ENCODE measurements at places on chromosomes 6 and 20. TPM values are rescaled to one million over a fixed set of nuclear protein-coding genes. Genes with fewer than 3 reads are reported as not detected.

- no peak for DNase-seq
Measured at GRCh38 chr20:24630486-24631172, 161.2 kb downstream of the SYNDIG1 start.

VNN1 gene
- total RNA-seq, result not detected

RHAG gene
- not detected for total RNA-seq

GRCh38 chr6:109579361-109579760 is 96.3 kb upstream of the ZBTB24 start:
- no peak for DNase-seq

- no peak for DNase-seq
Measured at GRCh38 chr6:77482981-77483380, 19.7 kb upstream of the HTR1B start.

TCP11 gene
- not detected for total RNA-seq

DNA sequence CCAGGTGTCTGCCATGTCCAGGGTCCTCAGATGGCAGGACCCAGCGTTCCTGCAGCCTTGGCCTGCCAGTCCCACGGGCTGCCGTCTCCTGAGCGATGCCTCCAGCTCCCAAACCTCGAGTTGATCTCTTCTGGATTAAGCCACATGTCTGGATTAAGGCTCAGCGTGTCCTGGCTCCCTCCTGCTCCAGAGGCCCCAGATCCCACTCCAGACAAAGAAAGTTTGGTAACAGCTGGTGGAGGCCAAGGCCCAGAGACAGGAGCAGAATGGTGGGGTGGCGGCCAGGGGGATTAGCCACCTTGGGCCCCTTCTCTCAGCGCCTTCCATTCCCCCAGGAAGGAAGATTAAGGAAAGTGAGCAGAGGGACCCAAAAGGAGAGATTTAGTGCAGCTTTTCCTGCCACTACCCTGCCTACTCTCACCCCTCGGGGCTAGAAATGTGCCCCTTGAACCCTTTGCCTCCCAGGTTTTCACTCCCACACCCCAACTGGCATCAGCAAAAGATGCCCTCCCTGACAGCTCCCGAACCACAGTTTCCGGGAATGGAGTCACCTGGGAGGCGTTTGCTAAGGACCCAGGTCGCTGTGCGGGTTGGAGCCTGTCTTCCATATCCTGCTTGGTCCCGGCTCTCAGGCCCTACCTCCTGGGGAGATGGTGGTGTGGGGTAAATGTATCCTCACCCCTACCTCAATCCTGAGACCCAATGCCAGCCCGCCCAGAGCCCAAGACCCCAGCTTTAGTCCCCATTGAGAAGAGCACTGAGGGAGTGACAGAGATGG is 6.9 kb downstream of the SPDEF start:
- no peak for DNase-seq

DNA sequence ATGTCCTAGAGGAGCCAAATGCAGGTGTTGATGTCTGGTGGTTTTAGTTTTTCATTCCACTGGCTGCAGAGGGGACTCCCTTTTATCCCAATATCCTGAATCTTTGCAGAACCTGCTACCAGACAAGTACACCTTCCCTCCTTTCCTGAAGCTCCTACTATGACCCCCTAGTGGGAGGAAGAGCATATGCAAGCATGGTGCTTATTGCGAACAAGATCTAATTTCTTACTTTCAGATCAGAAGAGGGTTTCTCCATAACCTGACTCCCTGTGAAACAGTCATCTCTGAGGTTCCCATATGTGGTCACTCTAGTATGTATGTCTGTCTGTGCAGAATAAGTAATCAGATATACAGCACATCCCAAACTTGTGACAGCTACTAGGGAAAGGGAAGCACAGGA is 277.2 kb downstream of the ARHGAP18 start:
- no peak for DNase-seq

DNA sequence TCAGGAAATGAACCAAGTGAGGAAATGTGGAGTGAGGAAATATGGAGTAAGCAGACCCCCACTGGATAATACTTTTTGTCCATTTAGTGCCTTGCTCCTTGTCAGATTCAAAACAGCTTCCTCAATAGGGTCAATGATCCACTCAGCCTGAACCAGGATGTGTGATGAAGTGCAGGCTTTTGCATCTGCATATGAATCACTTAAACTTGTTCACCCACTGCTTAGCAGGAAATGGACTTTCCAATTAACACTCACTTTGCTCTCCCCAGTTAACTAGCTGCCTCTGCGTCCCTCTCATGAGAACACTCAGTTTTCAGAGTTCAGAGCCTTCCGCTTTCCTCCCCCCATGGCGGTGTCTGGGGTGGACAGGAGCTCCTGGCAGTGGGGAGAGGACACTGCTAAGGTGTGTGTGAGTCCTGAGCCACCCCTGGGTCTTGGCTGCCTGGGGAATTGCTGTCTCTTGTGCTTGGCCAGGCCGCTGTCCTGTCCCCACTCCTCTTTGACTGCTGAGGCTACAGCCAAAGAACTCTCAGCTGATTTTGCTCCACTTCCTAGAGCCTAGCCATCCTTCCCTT is 621.8 kb downstream of the CDH26 start:
- DNase-seq, result no peak

CALHM6 gene
- 3.8 TPM for total RNA-seq

DNA sequence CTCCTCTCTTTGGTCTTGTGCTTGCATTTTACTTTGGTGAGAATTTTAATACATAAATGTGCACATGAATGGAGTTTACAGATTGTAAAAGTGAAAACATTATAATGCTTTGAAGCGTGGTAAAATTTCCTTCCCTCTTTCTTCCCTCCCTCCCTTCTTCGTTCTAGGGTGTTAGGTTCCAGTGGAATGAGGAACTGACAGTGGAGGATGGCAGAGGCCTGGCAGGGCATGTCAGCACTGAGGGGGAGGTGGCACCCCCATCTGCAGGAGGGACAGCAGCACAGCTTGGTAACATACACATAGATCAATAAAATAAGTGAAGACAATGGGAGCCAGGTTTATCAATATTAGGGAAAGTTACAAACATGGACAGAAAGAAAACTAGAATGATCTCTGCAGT is 47.5 kb downstream of the RNASET2 start:
- no peak for DNase-seq

BEND3 gene
- 2.0 TPM for total RNA-seq

RAD21L1 gene
- total RNA-seq, result 1.6 TPM

DNA sequence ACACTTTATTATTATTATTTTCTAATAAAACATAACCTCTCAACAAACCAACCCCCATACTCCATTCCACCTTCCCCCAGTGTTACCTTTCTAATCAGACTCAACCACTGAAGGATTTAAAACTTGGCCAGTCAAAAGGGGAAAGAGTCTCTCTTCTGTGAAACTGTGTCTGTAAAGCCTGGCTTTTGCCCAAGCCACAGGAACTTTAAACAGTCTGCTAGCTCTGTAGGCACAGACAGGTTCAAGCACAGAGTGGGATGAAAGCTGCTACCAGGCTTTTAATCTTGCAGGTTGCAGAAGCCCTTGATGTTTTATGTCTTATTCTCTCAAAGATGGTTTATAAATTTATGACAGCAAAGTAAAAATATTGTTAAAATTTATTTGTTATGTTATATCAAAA is 585.7 kb downstream of the TENT5A start:
- DNase-seq, result no peak

KCNQ2 gene
- total RNA-seq, result 0.43 TPM

VSTM2L gene
- total RNA-seq, result not detected

DNA sequence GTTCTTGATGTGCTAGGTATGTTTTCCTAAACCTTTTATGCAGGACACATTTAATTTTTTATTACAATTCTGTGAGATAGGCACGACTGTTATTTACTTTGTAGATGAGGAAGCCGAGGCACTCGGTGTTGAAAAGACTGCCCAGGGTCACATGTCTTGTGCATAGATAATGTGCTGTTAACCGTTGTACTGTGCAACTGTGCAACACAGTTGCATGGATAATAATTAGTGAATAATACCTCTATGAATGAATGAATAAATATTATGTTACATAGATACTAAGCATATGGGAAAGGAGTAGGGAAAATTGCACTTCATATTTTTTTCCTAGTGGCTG is 60.3 kb upstream of the DEK start:
- no peak for DNase-seq

DNA sequence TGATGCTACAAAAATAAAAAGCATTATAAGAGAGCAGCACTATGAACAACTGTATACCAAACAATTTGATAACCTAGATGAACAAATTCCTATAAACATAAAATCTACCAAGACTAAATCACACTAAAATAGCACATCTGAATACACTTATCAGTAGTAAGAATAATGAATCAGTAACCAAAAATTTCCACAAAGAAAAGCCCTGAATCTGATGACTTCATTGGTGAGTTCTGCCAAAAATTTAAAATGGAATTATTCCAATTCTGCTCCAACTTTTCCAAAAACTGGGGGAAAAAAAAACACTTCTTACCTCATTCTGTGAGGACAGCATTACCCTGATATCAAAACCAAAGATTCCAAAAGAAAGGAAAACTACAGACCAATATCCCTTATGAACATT is 206.2 kb downstream of the WDR27 start:
- no peak for DNase-seq

GRCh38 chr6:147126618-147127022 is 77.6 kb upstream of the STXBP5 start:
- no peak for DNase-seq

ACAT2 gene
- 21.5 TPM for total RNA-seq
